CD8-positive, alpha-beta memory T cell (primary cell): ENCODE measurements at places on chromosomes 12 and 14. TPM values are rescaled to one million over a fixed set of nuclear protein-coding genes. Genes with fewer than 3 reads are reported as not detected.

DNA sequence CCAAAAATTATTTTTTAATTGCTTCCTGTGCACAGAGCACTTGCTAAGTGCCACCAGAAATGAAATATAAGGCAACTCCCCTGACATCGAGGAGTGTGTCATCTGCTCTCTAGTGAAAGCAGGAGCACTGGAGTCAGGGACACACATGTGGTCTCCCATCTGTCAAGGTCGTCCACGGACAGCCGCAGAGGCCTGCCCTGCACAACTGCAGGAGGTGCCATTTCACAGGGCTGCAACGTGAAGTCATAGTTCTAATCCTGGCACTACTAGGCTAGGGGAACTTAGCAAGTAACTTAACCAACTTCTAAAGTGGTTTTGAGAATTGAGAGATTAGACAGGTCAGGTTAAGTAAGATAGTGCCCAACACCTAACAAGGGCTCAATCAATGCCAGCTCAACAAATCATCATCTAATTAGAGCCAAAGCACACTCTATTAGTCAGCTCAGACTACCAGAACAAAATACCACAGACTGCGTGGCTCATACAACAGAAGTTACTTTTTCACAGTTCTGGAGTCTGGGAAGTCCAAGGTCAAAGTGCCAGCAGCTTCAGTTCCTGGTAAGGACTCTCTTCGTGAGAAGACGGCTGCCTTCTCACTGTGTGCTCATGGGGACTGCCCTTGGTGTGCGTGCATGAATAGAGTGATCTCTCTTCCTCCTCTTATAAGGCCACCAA, 30.7 kb downstream of the FOXN3 start:
- H3K27ac ChIP-seq: no peak overlapping the region
- no peaks in the 10 kb centered on the region for H3K27me3 ChIP-seq
- H3K36me3 ChIP-seq: no peaks in the 10 kb centered on the region

DNA sequence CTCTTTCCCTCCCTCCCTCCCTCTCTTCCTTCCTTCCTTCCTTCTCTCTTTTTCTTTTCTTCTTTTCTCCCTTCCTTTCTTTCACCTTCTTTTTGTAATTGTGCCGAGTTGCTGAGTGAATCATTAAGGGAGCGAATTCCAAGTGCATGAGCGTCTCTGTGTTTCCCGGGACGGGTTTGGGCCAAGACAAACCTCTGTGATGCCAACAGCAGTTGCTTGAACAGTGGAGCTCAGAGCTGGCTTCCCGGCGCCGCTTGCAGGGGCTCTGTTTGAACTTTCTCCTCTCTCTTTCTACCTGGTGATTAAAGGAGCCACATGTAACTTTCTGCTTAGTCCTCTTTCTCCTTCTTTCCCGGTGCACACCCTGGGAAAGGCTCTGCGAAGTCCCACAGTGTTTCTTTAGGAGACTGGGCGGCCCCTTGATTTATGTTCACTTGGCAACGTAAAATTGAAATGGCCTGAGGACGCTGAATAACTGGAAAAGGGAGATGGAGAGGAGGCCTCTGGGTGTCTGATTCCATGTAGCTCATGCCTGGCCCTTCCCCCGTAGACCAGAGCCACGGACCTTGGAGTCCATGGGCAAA, 33.7 kb upstream of the MAP1LC3B2 start:
- no peak for DNase-seq
- no peak overlapping the region for H3K27ac ChIP-seq
- no peaks in the 10 kb centered on the region for H3K4me1 ChIP-seq
- no peak overlapping the region for H3K4me3 ChIP-seq
- no peaks in the 10 kb centered on the region for H3K27me3 ChIP-seq

DNA sequence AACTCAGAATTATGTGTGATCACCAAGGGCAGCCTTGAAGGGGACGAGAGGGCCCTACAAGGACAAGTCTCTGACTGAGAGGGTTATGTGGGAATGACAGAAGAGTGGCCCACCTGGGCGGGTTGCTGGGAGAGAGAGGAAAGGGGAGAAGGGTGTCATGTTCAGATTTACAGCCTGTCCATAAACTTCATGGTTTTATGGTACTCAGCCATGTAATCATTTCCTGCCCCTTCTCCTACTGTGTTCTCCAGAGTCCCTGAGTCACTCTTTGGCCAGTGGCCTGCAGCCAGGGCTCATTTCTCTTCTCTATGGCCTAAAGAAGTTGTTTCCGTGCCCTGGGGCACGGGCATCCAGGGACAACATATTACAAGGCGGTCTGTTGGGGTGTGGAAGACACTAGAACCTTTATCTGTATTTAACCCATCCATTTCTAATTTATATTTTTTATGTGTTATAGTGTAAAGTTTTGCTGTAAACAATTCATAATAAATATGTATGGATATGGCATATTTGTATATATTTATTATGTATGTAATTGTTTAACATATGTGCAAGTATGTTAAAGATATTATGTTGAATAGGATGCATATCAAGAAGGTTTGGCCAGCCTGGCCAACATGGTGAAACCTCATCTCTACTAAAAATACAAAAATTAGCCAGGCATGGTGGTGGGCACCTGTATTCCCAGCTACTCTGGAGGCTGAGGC, 26.9 kb downstream of the DDX47 start:
- no peak for DNase-seq
- H3K27me3 ChIP-seq: no peaks in the 10 kb centered on the region
- H3K36me3 ChIP-seq: peaks cover 3% of the 10 kb centered on the region
- no peak overlapping the region for H3K4me3 ChIP-seq
- H3K4me1 ChIP-seq: peaks cover 8% of the 10 kb centered on the region
- no peak overlapping the region for H3K27ac ChIP-seq

DNA sequence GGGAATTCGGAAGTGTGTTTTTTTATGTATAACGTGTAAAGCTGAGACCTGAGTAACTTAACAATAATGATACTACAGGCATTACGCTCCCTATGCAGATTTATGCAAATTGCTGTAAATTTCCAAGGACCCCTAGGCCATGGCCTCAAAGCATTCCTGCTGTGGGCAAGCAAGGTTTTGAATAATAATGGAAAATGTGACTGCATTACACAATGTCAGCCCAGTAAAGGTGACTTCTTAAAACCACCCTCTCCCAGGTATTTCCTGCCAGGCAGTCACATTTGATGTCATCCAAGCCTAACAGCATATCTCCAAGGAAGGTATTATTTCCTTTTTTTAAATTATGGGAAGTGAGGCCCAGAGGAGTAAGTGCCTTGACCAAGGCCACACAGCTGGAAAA, 621.0 kb downstream of the BCL11B start:
- no peaks in the 10 kb centered on the region for H3K36me3 ChIP-seq
- DNase-seq: no peak
- no peak overlapping the region for H3K27ac ChIP-seq
- H3K4me1 ChIP-seq: no peaks in the 10 kb centered on the region
- H3K27me3 ChIP-seq: no peaks in the 10 kb centered on the region

DNA sequence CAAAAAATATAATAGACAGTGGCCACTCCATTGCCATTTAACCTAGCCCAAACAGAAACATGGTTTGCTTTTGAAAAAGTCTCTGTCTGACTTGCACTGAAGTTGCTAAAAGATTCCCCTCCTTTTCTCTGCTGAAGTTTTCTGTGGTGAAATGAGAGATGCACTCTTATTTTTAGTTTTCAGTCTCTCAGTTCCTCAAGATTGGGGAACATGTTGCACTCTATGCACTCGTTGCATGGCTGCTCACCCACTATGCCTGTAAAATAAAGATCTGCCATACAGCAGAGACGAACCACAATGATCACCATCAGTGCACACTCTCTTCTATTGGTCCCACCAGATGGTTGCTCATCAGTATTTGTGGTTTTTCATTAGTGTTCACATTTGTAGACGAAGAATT, 13.1 kb upstream of the DAAM1 start:
- H3K27ac ChIP-seq: no peak overlapping the region
- no peaks in the 10 kb centered on the region for H3K4me1 ChIP-seq
- no peak overlapping the region for H3K4me3 ChIP-seq
- no peaks in the 10 kb centered on the region for H3K27me3 ChIP-seq
- no peaks in the 10 kb centered on the region for H3K36me3 ChIP-seq

- no peaks in the 10 kb centered on the region for H3K27me3 ChIP-seq
- no peak overlapping the region for H3K4me3 ChIP-seq
- no peak overlapping the region for H3K27ac ChIP-seq
- H3K4me1 ChIP-seq: no peaks in the 10 kb centered on the region
- DNase-seq: no peak
- H3K36me3 ChIP-seq: no peaks in the 10 kb centered on the region
Measured at GRCh38 chr12:10454531-10454930, 1.4 kb upstream of the KLRC1 start.

DNA sequence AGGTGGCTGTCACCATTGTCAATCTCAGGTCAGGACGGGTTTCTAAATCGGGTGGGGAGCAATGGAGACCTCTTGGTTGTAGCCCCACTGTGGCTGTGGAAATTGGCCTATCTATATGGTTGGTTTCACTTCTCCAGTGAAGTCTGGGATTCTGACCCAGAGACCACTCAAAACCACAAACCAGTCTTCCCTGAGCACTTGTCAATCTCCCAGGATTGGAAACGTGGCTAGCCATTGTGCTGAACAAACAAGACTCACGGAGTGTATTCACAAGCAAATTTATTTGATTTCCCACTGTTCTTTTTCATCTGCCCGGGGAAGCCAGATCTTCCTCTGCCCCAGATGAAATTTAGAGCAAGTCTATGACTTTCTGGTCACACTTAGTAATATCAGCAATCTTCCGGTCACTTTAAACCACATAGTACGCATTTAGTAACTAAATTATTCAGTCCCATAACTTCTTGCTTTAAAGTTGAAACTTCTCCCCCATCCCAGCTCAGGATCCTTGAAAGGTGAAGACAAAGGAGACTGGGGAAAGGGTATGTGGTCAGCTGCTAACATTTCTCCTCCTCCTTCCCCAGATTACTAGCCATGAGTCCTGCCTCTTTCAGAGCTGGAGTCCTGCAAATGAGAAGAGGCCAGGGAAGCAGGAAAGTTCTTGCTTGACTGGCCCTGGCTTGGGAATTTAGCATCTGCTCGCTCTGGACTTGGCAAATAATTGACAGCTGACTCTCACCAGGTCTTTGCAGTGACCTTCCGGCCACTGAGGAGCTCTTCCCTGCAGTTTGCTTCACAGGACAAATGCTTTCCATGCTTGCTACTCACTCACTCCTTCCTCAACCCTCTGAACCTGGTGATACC, 123.2 kb upstream of the MAX start:
- peaks cover 19% of the 10 kb centered on the region for H3K4me1 ChIP-seq
- H3K4me3 ChIP-seq: no peak overlapping the region
- DNase-seq: no peak
- no peaks in the 10 kb centered on the region for H3K36me3 ChIP-seq

Gene KLHDC1
- 2.0 TPM for total RNA-seq

Gene TAS2R19
- 0.88 TPM for total RNA-seq

Gene EDDM3A
- total RNA-seq: not detected

Gene C12orf54
- not detected for total RNA-seq

Gene HHIPL1
- not detected for total RNA-seq
